ENCODE measurements at places on chromosomes 1 and 21. TPM values are rescaled to one million over a fixed set of nuclear protein-coding genes. Genes with fewer than 3 reads are reported as not detected.
A peak's percentile ranks its signal among the peaks of the same experiment; 100 is the strongest.

DNA sequence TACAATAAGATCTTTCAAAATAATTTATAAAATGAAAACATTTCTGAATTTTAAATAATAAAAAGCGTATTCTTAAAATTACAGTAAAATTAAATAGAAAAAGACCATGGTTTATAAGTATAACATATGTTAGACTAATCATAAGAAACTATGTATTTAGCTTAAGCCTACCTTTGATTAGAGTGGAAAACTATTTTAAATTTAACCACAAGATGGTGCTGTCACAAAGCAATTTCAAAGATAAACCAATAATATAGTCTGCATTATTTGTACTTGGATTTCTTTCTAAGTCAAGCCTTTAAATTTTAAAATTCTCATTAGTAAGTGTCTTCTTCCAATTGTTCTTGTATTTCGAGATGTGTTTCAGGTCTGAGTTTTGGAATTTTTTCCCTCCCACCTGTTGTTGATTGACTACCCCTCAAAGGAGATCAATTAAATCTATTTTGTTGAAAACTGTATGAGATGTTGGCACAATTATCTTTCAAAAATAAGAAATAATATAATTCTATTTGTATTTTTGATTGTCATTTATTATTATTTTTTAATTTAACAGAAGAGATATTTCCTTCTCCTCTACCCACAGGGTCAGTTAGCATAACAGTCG is 459.8 kb downstream of the KCNT2 start:
- DNase-seq, result peak; percentile 38

DNA sequence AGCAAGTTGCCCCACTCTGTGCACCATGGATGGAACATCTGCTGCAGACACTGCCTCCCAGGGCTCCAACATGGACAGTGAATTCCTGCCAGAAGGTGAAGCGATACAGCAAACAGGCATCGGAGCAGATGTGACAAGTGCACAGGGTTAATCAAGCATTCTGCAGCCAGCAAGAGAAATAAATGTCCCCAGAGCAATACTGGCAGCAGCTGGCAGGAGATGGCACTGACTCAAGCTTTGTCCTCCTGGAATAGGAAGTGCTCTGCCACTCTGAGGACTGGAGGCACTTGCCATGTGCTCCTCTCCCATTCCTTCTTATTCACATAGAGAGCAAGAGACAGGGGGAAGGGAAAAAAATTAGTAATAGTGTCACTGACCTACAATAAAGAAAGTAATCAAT is 402.7 kb upstream of the DAB1 start:
- no peak for DNase-seq

DNA sequence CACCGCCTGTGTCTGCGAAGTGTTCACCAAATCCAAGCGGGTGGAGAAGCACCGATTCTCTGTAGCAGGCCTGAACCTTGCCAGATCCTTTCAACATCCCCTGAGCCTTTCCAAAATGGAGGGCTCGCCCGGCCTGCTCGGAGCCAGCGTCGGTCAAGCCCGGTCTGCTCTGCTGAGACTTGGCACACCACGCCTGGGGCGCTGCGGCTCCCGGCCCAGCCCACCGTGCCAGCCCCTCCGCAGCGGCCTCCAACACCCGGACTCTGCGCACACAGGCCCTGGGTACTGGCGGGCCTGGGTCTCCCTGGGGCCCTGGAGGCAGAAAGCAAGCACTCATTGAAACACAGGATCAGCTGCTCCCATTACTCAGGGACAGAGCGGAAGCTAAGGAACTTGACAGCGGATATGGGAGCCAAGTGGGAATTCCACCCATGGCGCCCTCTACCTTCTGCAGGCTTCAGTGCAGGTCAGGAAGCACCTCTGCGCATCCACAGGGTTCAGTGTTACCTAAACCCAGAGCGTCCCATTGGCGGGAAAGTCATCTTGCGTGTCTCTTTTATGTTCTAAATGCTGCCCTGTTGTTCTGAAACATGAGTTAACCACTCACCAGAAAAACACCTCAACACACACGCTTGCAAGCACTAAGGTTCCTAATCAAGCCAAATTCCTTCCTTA is 159.9 kb downstream of the ZBTB18 start:
- no peak for DNase-seq

The ZNF593OS gene
- polyA plus RNA-seq, result 2.3 TPM

GRCh38 chr1:82073071-82073470 is 272.3 kb downstream of the ADGRL2 start:
- DNase-seq, result no peak

The LINGO4 gene
- 0.40 TPM for polyA plus RNA-seq

- DNase-seq, result no peak
Measured at GRCh38 chr1:45008516-45008915, 2.6 kb downstream of the HECTD3 start.

DNA sequence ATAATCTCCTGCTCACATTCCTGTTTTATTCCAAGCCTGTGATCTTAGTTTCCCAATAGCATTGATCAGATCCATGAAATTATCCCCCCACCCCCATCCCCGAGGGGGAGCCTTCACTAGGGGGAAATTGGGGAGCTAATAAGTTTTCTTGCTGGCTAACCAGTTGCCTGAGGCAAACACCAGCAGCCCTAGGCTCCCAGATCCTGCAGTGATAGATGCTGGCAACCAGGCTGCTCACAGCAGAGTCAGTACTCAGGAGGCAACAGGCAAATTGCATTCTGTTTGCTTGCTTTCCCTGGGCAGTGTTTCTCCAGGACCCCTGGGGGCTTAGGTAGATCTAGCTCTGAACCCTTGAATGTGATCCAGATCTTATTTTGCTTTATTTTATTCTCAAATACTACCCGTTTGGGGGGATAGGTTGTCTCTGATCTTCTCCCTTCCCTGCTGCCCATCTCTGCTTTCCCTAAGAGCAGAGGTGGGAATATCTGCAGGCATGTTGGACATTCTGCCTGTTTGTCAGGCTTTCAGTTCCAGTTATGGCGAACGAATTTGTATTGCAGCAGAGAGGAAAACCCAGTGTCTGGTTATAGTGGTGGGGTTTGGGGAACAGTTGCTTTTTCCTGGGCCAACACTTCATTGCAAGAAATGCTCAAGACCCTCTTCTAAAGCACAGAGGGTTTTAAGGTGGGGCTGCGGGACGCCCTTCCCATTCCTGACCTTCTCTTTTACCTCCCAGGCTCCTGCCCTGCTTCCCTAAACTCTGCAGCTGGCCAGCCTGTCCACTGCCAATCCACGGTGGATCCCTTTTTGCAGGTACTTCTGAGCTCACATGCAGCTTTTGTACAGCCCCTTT is 289.8 kb upstream of the PLXNA2 start:
- no peak for DNase-seq

The C1orf226 gene
- 1.7 TPM for polyA plus RNA-seq

GRCh38 chr1:37258068-37258467 is 216.3 kb upstream of the ZC3H12A start:
- no peak for DNase-seq

The CACNA1E gene
- polyA plus RNA-seq, result 0.50 TPM

The OR2T29 gene
- polyA plus RNA-seq, result not detected

The SV2A gene
- polyA plus RNA-seq, result 2.1 TPM

GRCh38 chr21:38806942-38807284 is 1.2 kb downstream of the ETS2 start:
- no peak for DNase-seq

The OR1C1 gene
- polyA plus RNA-seq, result not detected

The LDLRAD2 gene
- polyA plus RNA-seq, result 4.8 TPM

The AK5 gene
- 6.6 TPM for polyA plus RNA-seq

The RNU1-4 gene
- not detected for polyA plus RNA-seq

The RPE65 gene
- not detected for polyA plus RNA-seq

DNA sequence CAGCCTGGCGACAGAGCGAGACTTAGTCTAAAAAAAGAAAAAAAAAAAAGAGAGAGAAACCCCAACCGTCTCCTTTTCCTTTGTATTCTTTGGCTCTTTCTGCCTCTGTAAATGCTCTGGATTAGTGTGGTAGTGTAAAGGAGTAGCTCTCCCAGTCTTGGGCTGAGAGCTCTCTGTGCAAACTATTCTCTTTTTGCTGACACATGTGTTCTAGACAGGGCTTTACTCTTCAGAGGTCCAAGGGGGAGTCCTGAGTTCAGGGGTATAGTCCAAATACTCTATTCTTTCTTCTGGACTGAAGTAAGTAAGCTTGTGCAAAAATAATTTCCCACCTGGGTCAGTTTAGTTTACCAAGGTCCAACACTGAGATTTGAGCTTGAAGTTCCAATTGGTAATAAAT is 183.8 kb upstream of the KCNK2 start:
- DNase-seq, result no peak

The VHLL gene
- not detected for polyA plus RNA-seq

The BSND gene
- polyA plus RNA-seq, result 0.08 TPM

DNA sequence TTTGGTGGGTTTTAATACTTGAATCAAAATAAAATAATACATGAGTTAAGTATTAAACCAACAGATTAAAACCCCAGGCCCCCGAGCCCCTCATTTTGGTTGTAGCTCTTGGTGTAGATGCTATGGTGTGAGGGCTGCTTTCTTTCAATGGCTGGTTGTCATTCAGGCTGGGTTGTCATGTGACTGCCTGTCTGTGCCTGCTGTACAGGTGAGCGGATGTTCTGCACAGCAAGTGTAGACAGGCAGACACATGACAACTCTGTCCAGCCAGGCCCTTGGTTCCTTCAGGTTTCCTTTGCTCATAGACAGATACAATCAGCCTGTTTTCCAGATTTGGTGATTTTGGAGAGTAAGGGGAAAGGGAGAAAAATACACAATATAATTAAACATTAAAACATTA is 281.9 kb upstream of the C1orf105 start:
- no peak for DNase-seq

GRCh38 chr1:108120163-108120562 is 80.0 kb downstream of the SLC25A24 start:
- no peak for DNase-seq

GRCh38 chr1:112762541-112763500 is 47.7 kb upstream of the PPM1J start:
- no peak for DNase-seq

- DNase-seq, result no peak
Measured at GRCh38 chr1:33093004-33093403, 12.1 kb downstream of the AZIN2 start.

Measured in hindlimb muscle (tissue), 1 donor.